ENCODE measurements at places on chromosomes 1 and 21.

GRCh38 chr1:108808438-108808837 lies 48.5 kb downstream of the AKNAD1 start:
- DNase-seq, result no peak

- DNase-seq, result no peak
Observed at GRCh38 chr1:54255026-54255702, 55.2 kb downstream of the MRPL37 start.

GRCh38 chr1:229666585-229666984 lies 40.5 kb downstream of the URB2 start:
- DNase-seq, result no peak

DNA sequence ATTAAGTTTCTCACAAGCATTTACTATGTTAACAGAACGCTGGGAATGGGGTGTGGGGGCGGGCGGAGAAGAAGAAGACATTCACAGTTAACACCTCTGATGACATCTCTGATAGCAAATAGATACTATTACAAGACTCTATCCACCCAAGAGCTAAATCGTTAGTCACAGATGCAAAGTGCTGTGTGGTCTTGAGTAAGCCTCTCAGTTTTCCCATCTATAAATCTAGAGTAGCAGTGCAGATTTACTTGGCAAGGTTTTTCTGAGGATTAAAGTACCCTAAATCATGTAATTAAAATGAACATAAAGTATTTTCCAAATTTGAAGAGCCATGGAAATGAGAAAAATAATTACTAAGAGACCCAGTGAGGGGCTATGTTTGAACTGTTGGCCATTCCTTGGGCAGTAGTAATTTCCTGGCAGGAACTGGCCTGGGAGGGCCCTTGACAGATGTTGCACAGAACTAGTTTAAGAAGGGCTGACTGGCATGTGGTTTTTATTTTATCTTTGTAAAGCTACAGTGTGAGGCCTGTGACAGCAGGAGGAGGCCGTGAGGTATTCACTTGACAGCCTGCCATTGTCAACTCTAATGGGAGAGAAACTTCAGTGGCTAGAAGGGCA lies 58.7 kb upstream of the APOBEC4 start:
- no peak for DNase-seq

- no peak for DNase-seq
Observed at GRCh38 chr1:70528590-70529333, 117.7 kb downstream of the CTH start.

DNA sequence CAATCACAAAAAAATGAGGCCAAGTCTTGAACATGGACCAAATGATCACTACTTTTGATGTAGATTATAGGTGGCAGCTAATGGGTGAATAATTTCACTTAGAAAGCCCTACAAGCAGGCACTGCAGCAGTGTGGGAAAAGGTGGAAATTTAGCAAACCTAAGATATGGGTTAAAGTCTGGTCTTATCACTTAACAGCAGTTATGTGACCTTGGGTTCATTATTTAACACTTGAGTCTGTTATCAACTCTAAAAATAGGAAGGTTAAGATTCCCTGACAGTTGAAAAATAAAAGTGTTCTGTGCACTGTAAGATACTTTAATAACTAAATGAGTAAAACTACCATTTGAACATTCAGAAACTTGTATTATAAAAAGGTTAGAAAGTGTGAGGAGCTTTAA lies 47.5 kb downstream of the SSX2IP start:
- DNase-seq, result no peak

GRCh38 chr1:9596415-9597123 lies 7.9 kb downstream of the TMEM201 start:
- no peak for DNase-seq

DNA sequence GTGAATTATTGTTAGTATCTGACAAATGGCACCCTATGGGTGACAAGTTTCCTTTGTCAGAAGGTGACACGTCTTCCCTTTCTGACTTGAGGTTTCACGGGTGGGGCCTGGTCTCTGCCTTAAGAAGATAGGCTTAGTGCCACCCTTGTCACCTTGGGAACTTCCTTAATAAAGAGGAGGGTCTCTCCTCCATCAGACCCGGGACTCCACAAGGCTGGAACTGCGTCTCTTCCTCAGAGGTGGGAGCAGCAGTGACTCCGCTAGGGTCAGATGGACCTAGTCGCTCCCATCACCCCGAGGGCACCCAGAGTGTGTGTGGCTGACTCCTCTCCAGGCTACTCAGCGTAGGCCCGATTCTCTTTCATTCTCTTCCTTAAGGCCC lies 774 bp upstream of the WDTC1 start:
- no peak for DNase-seq

DNA sequence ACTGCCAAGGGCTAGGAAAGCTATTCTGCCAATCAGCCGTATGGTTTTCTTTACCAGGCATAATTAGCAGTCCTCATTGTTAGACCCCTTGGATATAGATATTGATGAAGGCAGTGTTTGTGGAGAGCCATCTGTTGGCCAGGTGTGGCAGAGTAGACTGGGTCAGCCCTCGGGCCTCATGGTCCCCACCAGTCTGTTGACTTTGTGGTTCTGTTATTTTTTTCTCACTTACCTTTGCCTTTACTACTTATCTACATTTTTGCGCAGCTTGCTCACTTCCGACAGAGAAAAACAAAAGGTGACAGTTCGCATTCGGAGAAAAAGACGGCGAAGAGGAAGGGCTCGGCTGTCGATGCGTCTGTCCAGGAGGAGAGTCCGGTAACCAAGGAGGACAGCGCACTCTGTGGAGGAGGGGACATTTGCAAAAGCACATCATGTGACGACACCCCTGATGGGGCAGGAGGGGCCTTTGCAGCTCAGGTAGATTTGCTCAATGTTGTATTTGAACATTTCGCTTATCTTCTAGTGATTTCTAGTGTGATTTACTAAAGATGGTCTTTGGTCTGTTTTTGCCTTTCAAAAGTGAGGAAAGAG lies 2.3 kb downstream of the PCNT start:
- no peak for DNase-seq

GRCh38 chr1:50611675-50612074 lies 188.4 kb upstream of the DMRTA2 start:
- DNase-seq, result no peak

- DNase-seq, result no peak
Observed at GRCh38 chr1:84493747-84494146, 12.4 kb upstream of the SPATA1 start.

DNA sequence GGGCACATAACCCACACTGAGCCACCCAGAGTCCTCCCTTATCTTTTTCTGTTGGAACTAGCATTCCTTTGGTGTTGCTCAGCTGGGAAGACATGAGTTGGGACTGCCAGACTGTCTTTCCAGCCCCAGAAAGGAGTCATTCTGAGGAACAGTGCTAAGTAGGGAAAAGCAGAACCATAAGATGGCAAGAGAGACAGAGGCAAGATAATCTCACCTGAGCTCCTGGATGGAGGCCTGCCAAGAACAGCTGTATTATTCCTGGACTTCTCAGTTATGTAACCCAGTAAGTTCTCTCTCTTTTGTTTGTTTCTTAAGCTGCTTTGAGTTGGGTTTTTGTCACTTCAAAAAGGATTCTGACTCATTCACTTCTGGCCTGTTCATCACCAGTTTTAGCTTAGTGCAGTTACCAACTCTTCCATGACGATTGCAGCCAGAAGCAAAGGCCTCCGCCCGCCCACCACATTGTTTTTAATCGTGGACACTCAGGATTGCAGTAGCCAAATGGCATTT lies 134.4 kb downstream of the OMA1 start:
- DNase-seq, result no peak

DNA sequence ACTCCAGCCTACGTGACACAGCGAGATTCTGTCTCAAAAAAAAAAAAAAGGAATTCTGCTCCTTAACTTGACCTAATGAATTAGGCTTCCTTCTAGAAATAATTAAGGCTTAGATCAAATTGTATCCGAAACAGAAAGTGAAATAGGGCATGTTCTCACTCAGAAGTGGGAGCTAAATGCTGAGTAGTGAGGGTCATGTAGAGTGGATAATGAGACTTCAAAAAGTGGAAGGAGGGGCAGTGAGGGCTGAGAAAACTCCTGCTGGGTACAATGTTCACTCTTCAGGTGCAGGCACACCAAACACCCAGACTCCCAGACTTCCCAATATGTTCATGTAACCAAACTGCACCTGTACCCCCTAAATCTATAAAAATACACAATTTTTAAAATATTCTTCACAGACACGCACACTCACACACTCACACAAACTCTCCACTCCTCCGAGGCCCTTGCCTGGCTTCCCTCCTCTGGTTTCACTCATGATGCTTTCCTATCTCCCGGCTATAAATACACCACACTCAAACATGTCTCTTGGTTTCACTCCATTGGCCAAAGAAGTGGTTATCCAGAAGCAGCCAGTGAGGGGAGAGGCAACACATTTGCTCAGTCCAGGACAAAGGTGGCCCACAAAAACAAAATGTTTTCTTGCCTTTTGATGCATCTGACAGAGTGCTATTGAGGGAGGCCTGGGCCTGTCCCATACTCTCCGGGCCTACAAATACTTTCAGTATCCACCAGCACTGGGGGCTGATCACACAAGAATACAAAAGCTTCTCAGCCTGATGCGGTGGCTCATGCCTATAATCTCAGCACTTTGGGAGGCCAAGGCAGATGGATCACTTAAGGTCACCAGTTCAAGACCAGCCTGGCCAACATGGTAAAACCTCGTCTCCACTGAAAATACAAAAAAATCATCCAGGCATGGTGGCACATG lies 249.2 kb downstream of the TOMM20 start:
- no peak for DNase-seq

- no peak for DNase-seq
Observed at GRCh38 chr1:115753830-115754229, 14.7 kb downstream of the CASQ2 start.

DNA sequence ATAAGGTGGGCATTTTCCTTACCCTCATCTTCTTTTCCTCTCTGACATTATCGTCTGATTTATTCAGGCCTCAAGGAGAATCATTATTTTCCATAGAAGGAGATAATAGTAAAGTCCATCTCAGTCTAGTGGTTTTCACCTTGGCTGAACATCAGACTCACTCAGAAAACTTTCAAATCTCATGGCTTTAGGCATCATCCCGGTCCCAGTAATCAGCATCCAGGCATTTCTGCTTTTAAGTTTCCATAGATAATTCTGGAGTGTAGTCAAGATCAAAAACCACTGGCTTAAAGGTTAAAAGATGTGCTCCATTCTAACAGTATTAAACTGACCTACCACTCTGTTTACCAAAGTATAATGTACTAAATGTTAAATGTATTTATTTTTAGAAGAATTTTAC lies 49.4 kb downstream of the RNF2 start:
- DNase-seq, result no peak

DNA sequence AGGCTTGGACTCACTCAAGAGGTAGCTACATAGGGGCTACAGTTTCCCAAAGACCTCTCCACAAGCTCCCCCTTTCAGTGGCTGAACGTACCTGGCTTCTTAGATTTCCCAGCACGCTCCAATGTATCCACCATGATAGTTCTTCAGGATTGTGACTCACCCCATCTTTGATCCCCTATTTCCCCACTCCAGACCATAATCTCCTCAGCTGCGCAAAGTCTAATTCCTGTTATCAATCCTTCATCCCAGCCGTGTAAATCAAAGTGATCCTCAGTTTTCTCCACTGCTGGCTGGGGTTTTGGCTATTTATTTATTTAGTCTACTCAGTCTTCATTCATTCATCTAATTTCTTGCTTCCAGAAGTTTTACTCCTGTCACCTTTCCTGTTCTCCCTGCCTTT lies 13.1 kb upstream of the CTPS1 start:
- no peak for DNase-seq

GRCh38 chr1:202952818-202953217 lies 5.3 kb downstream of the ADIPOR1 start:
- DNase-seq, result no peak

DNA sequence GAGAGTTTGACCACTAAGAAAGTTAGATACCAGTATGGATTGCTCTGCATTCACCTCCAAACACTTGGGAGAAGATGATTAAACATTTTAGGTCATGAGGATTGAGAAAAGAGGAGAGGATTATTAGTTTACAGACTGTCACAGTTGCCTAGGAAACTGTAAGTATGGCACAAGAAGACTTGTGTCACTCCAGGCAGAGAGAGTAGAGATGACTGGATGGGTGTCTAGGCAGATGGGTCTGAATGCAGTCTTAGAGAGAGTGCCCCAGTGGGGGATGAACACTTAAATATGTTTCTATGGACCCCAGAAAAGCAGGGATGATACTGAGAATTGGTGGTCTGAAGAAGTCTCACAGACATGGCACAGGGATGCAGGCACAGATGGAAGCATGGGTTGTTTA lies 477.6 kb upstream of the B3GALT2 start:
- no peak for DNase-seq

DNA sequence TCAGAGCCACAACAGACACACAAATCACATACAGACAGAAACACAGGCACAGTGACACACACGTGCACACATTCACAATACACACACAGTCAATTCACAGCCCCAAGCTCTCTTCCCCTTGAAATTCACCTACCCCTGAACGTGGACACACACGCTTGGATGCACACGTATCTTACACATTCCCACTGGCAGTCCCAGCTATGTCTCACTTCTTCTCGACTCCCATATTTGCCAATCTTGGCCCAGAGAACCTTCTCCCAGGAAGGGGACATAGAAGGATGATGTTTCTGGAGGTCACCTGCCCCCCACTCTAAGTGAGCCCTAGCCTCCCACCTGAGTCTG lies 1.6 kb downstream of the CRYBG2 start:
- no peak for DNase-seq

GRCh38 chr1:203323587-203323986 lies 18.3 kb downstream of the BTG2 start:
- DNase-seq, result no peak

DNA sequence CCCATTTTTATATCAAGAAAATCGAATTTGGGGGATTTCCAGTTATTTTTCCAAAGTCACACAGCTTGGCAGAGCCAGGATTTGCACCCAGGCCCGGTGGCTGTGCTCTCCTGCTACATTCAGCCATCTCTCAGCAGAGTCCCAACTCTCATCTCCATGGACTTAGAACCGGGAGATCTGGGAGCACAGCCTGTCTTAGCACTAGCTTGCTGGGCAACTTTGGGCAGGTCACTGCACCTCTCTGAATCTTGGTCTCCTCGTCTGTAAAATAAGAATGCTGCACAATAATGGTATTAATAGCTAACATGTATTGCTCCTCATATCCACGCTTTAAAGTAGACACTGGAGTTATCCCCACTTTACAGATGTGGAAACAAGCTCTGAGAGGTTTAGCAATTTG lies 47.8 kb upstream of the PAX7 start:
- no peak for DNase-seq

Data from C1 segment of cervical spinal cord (tissue), 14 donors.